Activated CD4-positive, alpha-beta memory T cell treated with anti-CD3 and anti-CD28 coated beads, Interleukin-2, amount 10 ng/mL, durations not matched to agents 7 days and 5 days (primary cell): ENCODE measurements at places on chromosomes 1 and 21.

- H3K27ac ChIP-seq: peak overlapping the region; percentile 29
- peaks cover 29% of the 10 kb centered on the region for H3K36me3 ChIP-seq
- H3K4me1 ChIP-seq: peaks cover 72% of the 10 kb centered on the region
These were observed 30.4 kb downstream of the ATP2B4 start for GRCh38 chr1:203656796-203657747.

- H3K4me3 ChIP-seq: no peak overlapping the region
- H3K4me1 ChIP-seq: peaks cover 2% of the 10 kb centered on the region
- H3K36me3 ChIP-seq: no peaks in the 10 kb centered on the region
- H3K27me3 ChIP-seq: peaks cover 17% of the 10 kb centered on the region
- H3K27ac ChIP-seq: no peak overlapping the region
These were observed 2.5 kb downstream of the FCRL4 start for GRCh38 chr1:157595356-157595755.

GRCh38 chr1:61439234-61439633, 285.7 kb downstream of the TM2D1 start:
- H3K36me3 ChIP-seq: no peaks in the 10 kb centered on the region
- DNase-seq: no peak
- H3K27ac ChIP-seq: no peak overlapping the region
- no peaks in the 10 kb centered on the region for H3K27me3 ChIP-seq

DNA sequence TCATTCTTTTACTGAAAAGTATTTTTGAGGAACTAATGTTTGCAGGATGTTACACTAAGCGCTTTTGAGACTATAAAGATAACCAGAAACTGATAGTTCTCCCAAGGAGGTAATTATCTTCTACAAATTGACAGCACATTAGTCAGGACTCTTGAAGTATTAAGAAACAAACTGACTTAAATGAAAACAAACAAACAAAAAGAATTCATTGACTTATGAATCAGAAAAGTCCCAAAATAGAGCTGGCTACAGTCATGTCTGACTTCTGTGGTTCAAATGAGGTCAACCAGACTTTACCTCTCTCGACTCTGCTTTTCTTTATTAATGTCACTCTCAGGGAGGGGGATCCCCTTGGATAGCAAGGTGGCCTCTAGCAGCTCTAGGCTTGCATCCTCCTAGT, 296.8 kb downstream of the TPR start:
- H3K27ac ChIP-seq: no peak overlapping the region
- no peak for DNase-seq
- no peak overlapping the region for H3K4me3 ChIP-seq
- H3K27me3 ChIP-seq: no peaks in the 10 kb centered on the region
- peaks cover 4% of the 10 kb centered on the region for H3K4me1 ChIP-seq

GRCh38 chr1:231534703-231535159, 6.3 kb downstream of the TSNAX start:
- H3K27me3 ChIP-seq: no peaks in the 10 kb centered on the region
- H3K36me3 ChIP-seq: peaks cover 53% of the 10 kb centered on the region
- no peak overlapping the region for H3K4me3 ChIP-seq
- DNase-seq: no peak
- H3K4me1 ChIP-seq: peaks cover 30% of the 10 kb centered on the region

DNA sequence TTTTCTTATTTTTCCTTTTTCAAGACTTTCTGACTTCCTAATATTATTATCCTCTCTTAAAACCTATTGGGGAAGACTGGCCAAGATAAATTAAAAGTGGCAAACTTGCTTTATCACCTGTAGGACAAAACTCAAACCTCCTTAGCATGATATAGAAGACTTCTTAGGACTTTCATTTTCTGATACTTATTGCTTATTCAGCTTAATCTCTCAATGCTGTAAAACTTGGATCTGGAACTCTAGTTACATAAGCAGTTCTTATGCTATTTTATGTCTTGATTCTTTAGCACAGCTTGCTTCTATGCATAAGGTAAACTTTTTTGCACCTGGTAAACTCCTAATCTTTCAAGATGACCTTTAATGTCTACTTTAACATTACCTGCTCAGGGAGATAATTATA, 382.3 kb upstream of the LRRC7 start:
- H3K27ac ChIP-seq: no peak overlapping the region
- no peak overlapping the region for H3K4me3 ChIP-seq
- no peaks in the 10 kb centered on the region for H3K36me3 ChIP-seq
- H3K27me3 ChIP-seq: no peaks in the 10 kb centered on the region
- no peak for DNase-seq

- peaks cover 21% of the 10 kb centered on the region for H3K4me1 ChIP-seq
- H3K4me3 ChIP-seq: peak overlapping the region; percentile 55
- H3K36me3 ChIP-seq: no peaks in the 10 kb centered on the region
- no peak overlapping the region for H3K27ac ChIP-seq
- H3K27me3 ChIP-seq: peaks cover 46% of the 10 kb centered on the region
These were observed 771 bp upstream of the NTNG1 start for GRCh38 chr1:107139833-107140702.

GRCh38 chr21:41833497-41834115, 45.5 kb downstream of the PRDM15 start:
- H3K27ac ChIP-seq: no peak overlapping the region
- no peak for DNase-seq
- H3K4me3 ChIP-seq: no peak overlapping the region

GRCh38 chr21:24045775-24046215, 1561.5 kb downstream of the MRPL39 start:
- H3K27ac ChIP-seq: no peak overlapping the region
- H3K36me3 ChIP-seq: no peaks in the 10 kb centered on the region
- peaks cover 3% of the 10 kb centered on the region for H3K4me1 ChIP-seq

DNA sequence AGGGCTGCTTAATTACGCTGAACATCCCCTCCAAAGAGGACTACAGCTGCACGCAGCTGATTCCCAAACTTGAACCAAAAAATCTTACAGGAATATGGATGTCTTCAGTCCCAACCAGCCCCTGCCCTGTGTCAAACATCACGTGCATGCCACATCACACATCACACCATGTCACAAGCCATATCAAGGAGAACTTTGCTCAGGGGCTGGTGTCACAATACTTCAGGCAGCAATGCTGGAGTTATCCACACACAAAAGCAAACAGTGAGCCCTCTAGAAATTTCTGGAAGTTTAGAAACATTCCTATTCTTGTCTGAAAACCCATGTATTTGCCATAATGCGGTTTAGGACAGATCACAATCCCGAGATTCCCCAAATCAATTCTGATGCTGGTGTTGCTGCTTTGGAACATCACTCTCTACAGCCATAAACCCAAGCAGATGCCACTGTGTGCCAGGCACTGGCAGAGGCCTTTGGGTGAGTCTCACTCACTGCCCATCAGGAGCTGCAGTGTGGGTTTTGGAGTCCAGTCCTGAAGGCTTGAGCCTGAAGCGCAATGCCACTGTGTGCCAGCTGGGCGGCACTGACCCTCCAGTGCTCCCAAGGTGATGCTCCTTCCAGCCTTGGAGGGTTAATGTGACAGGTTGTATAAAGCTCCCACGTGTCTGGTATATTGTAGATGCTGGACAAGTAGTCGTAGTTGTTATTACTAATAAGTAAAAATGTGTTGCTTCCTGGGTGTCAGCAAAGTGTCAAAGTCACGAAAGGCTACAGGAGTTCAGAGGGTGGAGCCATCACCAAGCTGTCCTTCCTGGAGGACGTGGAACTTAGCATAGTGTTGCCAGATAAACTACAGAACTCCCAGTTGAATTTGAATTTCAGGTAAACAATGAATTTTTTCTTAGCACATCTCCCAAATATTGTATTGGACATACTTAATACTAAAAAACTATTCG, 20.1 kb upstream of the EFNA1 start:
- no peaks in the 10 kb centered on the region for H3K4me1 ChIP-seq
- H3K27ac ChIP-seq: no peak overlapping the region
- no peaks in the 10 kb centered on the region for H3K36me3 ChIP-seq
- no peak overlapping the region for H3K4me3 ChIP-seq
- peaks cover 22% of the 10 kb centered on the region for H3K27me3 ChIP-seq
- no peak for DNase-seq

GRCh38 chr1:204419064-204419403, 7.4 kb upstream of the PPP1R15B start:
- peaks cover 28% of the 10 kb centered on the region for H3K4me1 ChIP-seq
- no peaks in the 10 kb centered on the region for H3K27me3 ChIP-seq
- peaks cover 20% of the 10 kb centered on the region for H3K36me3 ChIP-seq
- H3K27ac ChIP-seq: no peak overlapping the region
- H3K4me3 ChIP-seq: no peak overlapping the region

DNA sequence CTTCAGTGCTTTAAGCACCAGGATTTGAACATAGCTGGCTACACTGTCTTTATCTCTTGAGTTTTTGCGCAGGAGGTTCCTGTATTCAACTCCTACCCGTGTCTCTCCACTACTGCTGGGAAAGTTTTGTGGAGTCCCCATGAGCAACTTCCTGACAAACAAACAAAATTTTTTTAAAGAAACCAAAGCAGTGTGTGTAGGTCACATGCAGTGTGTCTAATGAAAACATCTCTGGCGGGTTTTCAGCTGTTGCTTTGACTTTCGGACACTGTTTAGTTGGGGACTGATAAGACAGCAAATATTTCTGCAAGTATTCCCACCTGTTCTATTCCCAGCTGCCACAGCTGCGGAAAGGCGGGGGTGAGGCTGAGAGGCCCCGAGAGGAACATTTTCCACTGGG, 2.0 kb downstream of the PSEN2 start:
- peaks cover 8% of the 10 kb centered on the region for H3K27me3 ChIP-seq
- H3K27ac ChIP-seq: no peak overlapping the region
- peak; percentile 9 for DNase-seq
- H3K36me3 ChIP-seq: no peaks in the 10 kb centered on the region

GRCh38 chr21:33109574-33110339, 39.8 kb downstream of the OLIG1 start:
- DNase-seq: peak; percentile 18
- no peak overlapping the region for H3K27ac ChIP-seq
- H3K36me3 ChIP-seq: no peaks in the 10 kb centered on the region

DNA sequence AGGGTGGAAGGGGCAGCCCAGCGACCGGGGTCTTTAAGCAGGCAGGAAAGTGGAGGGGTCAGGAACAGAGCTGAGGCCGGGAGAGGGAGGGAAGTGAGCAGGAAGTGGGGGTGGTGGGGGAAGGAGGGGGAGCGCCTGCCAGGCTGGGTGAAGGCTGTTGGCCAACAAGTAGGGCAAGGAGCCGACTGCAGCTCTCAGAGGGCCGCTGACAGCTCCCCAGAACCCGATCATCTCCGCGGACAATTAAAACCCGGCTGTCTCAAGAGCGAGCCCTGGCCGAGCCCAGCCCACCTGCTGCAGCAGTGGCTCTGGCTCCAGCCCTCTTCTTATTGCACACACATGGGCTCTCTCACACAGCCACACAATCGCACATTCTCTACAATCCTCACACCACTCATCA, 51.6 kb downstream of the GRIK3 start:
- H3K27me3 ChIP-seq: no peaks in the 10 kb centered on the region
- H3K4me1 ChIP-seq: no peaks in the 10 kb centered on the region
- no peaks in the 10 kb centered on the region for H3K36me3 ChIP-seq
- no peak overlapping the region for H3K27ac ChIP-seq
- no peak for DNase-seq

DNA sequence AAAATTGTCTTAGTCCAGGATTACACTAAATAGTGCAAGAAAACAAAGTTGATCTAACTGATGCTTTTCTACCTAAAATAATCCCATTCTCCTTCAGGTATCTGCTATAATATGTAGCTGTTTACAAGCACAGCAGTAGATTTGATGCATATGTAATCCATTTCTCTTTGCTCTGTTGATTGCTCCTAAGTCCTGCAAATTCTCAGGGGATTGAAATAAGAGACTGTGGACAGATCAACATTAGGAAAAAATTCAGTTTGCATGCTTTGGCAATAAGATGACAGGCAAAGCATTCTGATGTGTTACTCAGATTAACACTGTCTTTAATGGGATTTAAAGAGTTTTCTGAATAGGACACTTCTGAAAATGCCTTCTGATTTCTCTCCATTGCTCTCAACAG, 34.7 kb downstream of the RNF11 start:
- no peak overlapping the region for H3K4me3 ChIP-seq
- H3K27ac ChIP-seq: no peak overlapping the region
- peaks cover 41% of the 10 kb centered on the region for H3K4me1 ChIP-seq
- no peaks in the 10 kb centered on the region for H3K27me3 ChIP-seq
- no peak for DNase-seq

GRCh38 chr1:31498376-31499040, 77.8 kb upstream of the TINAGL1 start:
- H3K27ac ChIP-seq: no peak overlapping the region
- no peaks in the 10 kb centered on the region for H3K36me3 ChIP-seq
- no peak for DNase-seq
- H3K4me3 ChIP-seq: no peak overlapping the region

GRCh38 chr1:149978547-149979023, 31.9 kb downstream of the OTUD7B start:
- H3K4me1 ChIP-seq: peaks cover 23% of the 10 kb centered on the region
- no peaks in the 10 kb centered on the region for H3K27me3 ChIP-seq
- peaks cover 21% of the 10 kb centered on the region for H3K36me3 ChIP-seq
- no peak overlapping the region for H3K4me3 ChIP-seq
- DNase-seq: no peak

- DNase-seq: no peak
- H3K4me1 ChIP-seq: peaks cover 13% of the 10 kb centered on the region
- peaks cover 2% of the 10 kb centered on the region for H3K27me3 ChIP-seq
- no peak overlapping the region for H3K4me3 ChIP-seq
- no peak overlapping the region for H3K27ac ChIP-seq
- no peaks in the 10 kb centered on the region for H3K36me3 ChIP-seq
These were observed 40.0 kb downstream of the L1TD1 start for GRCh38 chr1:62234688-62235087.

DNA sequence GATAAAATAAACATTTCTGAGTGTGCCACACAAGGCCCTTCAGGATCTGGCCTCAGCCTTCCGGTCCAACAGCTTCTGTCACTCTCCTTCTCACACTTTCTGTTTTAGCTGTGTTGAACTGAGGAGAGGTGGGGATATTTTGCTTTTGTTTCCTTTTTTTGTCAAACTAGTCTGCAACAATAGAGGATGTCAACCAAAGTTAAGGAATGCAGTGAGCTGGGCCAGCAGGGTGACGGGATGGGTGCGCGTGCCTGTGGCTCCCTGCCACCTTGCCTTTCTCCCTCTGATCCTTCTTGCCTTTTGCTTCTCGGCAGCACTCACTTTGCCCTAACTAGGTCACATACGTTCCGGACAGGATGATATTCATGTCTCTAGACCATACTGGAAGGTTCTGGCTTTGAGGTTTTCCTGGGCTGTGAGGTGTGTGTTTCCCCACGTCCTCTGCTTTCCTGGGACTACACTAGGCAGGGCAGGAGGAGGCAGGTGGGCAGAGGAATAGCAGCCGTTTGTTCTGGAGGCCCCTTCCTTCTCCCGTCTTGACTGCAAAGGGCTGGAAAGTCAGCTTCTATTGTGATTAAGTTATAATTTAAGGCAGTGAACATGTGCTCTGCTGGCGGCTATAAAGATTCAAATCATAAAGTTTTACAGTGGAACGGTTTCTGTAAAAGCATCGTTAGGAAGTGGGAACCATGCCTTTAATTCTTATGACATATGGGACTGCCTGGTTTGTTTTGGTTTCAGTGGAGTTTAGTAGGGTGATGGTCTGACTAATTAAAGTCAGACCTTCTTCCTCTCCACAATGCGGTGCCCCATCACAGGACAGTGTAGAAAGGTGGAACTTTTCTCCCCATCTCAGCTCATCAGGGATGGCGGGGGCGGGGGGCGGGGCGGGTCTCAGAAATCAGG, 67.8 kb downstream of the RNF220 start:
- no peak overlapping the region for H3K4me3 ChIP-seq
- H3K27me3 ChIP-seq: peaks cover 33% of the 10 kb centered on the region
- peaks cover 7% of the 10 kb centered on the region for H3K4me1 ChIP-seq
- no peak for DNase-seq
